ENCODE measurements at places on chromosomes 1 and 21.

GRCh38 chr1:221029981-221030649, 150.9 kb downstream of the HLX start:
- DNase-seq = no peak

DNA sequence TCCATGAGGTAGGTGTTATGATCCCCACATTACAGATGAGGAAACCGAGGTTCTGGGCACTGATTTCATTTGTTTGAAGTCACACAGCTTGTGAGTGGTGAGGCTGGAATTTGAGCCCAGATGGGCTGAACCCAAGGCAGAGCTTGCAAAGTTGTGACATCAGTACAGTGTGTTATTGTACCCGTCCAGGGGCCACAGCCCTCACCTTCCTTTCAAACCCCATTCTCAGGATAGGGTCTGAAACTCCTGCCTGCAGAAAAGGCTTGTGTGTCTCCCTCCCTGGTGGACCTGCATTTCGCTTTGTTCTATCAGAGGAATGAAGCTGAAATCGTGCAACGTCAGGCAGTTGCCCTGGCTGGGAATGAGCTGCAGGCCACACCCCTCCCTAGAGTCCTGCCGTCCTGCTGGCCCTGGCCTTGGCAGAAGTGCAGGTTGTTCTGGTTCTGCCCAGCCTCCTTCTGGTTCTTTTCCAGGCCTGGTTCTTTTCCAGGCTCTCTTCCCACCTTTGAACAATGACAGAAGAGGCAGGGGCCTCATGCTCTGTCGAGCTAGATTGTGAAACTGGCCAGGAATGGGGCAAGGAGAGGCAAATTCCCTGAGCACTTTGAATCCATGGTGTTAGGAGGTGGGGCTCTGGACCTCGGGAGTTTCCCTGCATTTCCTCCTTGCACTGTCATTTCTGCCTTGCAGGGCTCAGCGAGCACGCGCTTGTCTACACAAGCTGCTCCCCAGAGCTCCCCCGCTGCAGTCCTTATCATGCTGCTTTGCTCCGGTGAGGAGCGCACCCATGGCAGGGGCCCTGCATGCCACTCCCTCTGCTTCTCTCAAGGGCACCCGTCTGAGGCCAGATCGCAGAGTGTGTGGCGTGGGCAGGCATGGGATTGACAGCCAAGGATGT, 8.2 kb upstream of the MYOM3 start:
- DNase-seq = no peak

GRCh38 chr1:81563632-81564031, 237.1 kb upstream of the ADGRL2 start:
- no peak for DNase-seq

DNA sequence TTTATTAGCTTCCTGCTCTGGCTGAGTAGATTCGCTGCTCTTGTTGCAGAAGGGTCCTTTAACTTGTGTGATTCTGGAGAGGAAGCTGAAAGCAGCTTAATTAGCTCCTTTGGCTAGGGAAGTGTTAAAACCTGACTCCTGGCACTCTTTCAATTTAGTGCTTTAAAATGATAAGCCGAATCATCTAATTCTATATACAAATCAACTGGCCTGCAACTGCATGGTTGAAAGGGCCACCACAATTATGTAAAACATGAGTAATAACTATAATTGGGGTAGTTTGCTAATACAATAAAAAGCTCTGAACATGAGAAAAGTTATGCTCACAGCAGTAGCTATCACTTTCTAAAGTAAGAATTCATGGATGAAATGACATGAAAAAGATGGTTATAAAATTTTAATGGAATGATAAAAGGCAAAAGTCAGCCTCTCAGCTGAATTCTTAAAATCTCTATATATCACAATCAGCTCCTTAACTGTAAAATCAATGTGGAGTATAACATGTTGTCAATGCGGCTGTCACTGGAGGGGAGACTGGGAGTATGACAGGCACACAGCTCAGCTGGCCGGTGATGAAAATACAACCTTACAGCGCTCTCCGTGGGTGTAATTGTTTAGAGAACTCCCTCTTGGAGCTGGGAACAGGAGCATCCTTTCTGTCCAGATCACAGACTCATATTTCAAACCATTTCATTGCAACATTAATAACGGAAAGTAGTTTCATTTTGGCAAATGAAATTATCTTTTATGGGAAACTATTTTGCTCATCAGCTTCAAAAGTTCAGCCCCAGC, 324.4 kb downstream of the KCTD3 start:
- DNase-seq = no peak

DNA sequence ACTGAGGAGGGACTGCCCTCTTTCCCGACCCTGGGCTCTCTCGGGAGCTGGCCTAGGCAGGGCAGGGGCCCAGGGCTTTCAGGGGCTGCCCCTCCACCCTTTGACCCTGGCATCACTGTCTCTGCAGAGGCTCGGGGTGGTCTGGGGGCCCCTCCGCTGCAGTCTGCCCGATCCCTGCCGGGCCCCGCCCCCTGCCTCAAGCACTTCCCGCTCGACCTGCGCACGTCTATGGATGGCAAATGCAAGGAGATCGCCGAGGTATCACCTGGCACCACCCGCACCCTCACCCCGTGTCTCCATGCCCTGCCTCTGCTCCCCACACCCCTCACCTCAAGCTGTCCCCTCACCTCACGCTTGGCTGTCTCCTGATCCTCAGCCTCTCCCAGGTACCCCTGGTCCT, 5.5 kb downstream of the AMPD2 start:
- DNase-seq = no peak

- no peak for DNase-seq
These were observed 14.1 kb downstream of the SUCO start for GRCh38 chr1:172547071-172547470.

DNA sequence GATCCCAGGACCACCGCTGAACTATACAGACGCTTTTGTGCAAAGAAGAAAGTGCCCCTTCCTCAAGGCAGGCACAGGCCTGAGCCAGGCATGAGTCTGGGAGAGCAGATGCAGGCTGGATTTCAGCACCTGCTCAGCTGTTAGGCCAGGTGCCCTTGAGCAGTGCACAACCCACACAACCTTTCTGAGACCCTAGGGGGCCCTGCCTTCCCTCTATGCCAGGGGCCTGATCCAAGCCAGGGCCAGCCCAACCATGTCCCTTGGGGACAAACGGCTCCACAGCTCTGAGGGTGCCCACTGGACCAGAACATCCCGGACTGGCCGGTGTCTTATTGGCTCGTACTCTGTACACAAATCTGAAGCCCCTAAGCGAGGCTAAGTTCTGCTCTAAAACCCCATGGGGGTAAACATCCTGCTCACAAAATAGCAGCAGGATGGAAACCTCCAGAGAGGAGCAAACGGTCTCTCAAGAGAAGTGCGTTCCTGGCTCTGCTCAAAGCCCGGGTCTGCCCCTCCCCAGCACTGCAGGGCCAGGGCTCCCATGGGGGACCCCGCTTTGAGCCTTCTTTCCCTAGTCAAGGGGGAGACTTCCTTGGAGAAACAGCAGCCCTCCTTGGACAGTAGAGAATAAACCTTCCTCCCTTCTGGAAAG, 275.1 kb downstream of the NPHP4 start:
- no peak for DNase-seq

DNA sequence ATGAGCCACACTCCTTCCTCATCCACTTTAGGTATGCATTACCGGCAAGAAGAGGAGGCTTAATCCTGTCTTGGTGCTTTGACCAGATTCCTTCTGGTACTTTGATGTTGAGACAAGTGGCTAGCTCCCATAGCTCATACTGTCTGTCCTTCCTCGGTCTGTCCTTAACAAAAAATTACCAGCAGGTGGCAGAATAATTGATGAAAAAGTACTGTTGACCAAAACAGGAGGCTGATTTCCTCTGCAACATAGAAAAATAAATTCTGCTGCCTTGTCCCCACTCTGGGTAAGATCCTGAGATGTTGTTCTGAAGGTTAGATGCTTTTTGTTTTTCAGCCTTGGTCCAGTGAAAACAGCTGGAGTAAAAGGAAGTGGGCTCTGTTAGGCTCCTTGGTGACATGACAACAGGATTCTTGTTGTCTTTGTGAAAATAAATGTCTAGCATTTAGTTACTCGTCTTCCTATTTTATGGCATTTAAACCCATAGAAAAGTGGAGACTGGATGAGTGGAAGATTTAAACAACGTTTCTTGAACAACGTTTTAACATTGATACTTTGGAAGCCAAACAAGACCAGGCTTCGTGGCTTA, 11.2 kb upstream of the HJV start:
- DNase-seq = no peak

GRCh38 chr1:226763905-226764264, 24.8 kb upstream of the ITPKB start:
- no peak for DNase-seq

DNA sequence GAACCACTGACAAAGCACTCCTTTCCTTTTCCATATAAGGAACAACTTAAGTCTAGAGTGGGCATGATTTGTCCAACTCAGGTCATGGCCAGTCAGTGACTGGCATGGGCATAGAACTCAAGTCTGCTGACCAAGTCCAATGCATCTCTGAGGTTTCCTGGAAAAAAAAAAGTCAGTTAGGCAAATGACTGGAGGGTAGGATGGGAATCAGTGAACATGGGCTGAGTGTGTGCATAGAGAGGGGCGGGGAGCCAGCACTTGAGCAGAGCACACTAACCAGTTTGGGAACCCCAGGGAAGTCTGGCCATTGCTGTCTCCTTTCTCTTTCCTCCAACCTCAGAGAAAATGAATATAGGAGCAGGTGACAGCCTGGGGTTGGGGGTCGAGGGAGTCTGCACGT, 53.6 kb upstream of the FMOD start:
- no peak for DNase-seq

- DNase-seq = no peak
These were observed 3.7 kb upstream of the DDX20 start for GRCh38 chr1:111751906-111752575.

DNA sequence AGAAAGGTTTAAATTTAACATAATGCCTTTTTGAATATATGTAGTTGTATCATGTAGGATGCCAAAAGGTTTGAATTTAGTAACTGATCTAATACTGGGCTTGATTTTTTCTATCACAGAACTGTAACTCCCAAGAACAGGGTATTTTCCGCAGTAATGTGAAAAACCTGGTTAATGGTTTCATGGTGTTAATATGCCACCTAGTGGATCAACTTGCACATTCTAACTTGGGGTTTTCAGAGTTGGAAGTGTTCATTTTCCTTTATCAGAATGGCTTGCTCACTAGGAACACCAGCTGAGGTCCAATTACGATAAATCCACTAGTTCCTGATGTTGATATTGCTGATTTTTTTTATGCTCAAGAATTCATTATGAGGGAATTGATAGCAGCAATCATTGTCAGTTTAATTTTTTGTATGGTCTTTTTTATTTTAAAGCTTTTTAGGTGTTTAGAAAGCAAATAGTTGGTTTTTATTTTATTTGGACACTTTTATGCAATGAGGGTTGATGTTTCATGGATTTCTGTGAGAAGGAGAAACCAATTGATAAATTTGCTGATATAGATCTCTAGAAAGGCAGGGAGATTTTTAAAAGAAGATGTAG, 157.2 kb downstream of the PLA2G4A start:
- no peak for DNase-seq

GRCh38 chr1:161739865-161740566, 9.6 kb upstream of the DUSP12 start:
- no peak for DNase-seq

- DNase-seq = no peak
These were observed 419.5 kb upstream of the DEPDC1 start for GRCh38 chr1:68916221-68916902.

DNA sequence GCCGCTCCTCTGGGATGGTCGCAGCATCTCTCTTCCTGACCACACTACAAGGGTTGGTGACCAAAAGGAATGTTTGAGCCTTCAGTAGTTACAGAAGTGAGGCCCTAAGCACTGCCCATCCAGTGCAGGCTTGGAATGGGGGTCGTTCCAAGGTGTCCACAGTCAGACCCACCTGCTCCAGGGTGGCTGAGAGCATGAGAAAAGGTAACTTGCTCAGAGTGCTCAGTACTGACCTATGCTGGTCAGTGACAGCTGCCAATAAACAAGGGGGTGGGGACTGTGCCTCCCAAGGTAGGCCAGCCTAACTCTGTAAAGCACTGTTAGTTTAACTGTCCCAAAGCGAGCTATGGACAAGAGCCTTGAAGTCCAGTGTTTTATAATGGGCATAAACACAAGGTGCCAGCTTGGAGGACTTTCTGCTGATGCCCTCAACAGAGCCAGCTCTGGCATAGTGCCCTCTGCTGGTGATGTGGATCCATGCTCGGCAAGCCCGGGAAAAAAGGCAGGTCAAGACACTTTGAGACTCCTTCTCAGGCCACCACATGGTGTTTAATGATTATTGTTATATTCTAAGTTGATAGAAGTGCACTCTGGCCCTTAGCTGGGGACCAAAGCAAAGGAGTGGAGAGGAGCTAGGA, 78.1 kb upstream of the DNAH14 start:
- peak; percentile 30 for DNase-seq

DNA sequence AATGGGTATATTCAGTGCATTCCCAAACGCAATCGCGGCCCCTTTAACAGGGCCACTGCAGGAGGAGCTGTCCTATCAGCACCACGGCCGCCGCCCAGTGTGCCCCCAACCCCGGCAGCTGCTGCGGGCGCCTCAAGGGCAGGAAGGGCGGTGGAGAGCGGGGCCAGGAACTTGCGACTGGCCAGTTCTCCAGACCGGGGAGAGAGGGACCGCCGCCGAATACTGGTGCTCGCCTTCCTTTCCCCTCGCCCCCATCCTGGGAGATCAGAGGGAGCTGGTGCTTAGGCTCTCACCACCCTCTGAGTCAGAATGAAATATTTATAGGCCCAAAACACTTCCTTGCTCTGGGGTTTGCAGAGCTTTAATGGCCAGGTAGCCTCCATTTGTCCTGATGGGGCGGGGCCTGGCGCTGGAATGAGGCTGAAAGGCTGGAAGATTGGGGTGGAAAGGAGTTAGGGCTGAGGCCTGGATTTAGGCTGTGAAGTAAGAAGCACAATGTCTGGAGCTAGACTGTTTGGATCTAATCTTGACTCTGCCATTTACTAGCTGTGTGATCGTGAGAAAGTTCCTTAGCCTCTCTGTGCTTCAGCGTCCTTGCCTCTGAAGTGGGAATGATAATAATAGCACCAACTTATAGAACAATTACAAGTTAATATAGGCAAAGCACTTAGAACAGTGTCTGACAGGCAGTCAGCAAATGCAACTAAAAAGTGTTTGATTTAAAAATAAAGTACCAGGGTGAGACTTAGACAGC, 75.5 kb downstream of the NAV1 start:
- DNase-seq = no peak

GRCh38 chr1:50368179-50369007, 54.9 kb downstream of the DMRTA2 start:
- DNase-seq = peak; percentile 4

DNA sequence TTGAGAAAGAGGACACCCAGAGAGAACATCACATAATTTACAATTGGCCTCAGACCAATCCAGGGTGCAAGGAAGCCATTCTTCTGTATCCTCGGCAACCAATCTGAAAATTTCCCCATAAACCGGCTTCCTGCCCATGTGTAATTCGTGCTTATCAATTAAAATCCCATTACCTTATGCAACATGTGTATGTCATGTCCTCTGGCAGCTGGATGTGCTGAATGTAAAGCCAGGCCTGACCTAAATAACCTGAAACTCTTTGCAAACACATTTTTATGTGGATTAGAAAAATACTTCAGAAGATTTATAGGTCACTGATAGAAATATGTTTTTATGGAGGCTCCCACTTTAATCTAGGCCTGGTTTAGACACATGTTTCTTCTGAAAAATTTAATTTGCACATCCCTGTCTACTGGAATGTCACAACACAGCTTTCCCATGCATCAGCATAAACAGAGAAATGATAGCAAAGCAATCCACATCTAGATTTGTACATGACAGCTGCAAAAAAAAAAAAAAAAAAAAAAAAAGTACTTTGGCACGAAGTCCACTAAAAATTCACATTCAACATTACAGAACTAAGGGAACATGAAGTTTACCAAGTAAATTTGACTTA, 69.4 kb upstream of the SAMSN1 start:
- no peak for DNase-seq

Measured in stimulated activated CD8-positive, alpha-beta memory T cell treated with anti-CD3 and anti-CD28 coated beads, Interleukin-12 subunit alpha, Interleukin-12 subunit beta, amount 100 ng/mL, for 1 hour (primary cell).